ENCODE measurements at places on chromosomes 12 and 14.

DNA sequence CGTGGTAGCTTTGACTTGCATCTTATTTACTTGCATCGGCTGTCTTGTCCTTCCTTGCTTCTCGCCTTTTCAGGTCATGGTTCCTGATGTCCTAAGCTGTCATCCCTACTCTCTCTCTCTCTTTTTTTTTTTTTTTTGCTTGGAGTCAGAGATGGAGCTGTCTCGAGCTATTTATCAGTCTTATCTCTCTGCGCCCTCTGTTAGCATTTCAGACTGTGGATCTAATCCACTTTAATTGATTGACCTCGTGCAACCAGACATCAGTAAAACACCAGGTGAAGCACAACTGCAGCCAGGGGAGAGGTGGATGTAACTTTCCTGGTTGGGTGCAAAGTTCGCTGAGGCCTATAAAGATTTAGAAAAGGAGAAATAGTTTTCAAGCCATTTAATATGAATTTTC lies 554.8 kb downstream of the DIO2 start:
- no peak for DNase-seq

- no peak for DNase-seq
Observed at GRCh38 chr14:51202914-51203665, 37.0 kb upstream of the TMX1 start.

GRCh38 chr12:3885277-3886094 lies 12.3 kb upstream of the PARP11 start:
- DNase-seq = no peak

DNA sequence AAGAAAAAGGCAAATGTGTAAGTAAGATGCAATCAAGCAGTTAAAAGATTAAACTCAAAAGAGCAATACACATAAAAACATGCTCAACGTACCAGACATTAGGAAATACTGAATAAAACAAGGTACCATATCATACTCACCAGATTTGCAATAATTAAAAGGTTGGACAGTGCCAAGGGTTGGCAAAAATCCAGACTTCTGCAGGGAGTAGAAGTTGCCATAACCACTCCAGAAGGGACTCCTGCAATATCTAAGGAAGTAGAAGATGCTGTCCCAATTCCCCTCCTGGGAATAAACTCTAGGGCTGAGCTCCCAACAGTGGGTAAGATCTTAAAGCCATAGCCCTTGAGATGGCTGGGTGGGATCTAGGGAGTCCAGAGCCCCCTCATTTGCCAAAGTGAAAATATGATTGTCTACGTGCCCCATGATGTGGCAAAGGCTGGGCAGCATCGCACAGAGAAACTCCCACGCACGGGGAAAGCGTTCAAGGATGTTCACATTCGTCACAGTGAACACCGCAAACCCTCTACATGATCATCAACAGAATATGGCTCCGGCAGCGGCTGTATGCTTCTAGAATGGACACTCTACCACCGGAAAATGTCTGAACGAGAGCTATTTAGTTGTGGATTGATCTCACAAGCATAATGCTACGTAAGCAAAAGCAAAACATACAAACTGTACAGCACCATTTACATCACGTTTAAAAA lies 12.3 kb downstream of the KCTD10 start:
- DNase-seq = no peak

DNA sequence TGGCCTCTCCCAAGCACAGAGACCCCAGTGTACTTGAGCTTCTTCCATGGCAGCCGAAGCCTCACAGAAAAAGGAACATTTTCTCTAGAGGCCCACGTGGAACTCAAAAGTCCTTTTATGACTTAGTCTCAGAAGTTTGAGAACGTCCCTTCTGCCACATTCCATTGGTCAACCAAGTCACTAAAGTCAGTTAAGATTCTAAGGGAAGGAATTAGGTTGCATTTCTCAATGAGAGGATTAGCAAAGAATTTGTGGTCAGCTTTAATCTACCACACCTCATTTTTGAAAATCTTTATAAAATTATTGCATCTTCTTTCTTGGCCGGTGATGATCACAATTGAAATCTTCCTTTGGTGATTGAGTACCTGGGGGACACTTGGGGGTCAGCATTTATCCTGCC lies 279.9 kb upstream of the TBX3 start:
- DNase-seq = no peak
